ENCODE measurements at places on chromosomes 6 and 20.

DNA sequence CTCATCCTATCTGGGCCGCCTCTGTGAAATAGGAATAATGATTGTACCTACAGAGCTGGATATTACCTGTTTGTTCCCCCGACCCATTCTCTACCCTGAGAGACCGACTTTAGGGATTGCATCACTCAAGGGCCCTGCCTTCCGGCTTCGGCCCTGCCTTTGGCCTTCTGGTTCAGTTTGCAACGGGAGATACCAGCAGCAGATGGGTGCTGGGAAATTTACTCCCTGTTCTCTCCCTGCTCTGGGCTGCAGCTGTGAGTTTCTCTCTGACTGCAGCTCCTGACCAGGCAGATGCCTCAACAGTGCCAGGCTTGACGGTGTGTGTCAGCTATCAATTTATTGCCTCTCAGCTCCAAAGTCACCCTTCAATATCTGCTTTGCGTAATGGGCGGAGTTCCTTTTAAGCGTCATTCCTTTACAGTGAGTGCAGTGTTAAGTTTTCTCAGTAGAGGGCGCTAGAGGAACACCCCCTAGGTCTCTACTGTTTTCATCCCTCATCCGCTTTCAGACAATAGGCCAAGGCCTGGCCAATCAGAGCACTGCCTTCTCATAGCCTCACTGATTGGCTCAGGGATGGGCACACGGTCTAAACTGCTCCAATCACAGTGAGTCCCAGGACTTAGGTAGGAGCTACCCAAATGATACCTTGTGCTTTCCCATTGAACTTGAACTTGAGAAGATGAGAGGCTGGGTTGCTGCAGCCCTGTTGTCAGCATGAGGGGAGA is 30.0 kb downstream of the KCNG1 start:
- DNase-seq = peak; percentile 73

DNA sequence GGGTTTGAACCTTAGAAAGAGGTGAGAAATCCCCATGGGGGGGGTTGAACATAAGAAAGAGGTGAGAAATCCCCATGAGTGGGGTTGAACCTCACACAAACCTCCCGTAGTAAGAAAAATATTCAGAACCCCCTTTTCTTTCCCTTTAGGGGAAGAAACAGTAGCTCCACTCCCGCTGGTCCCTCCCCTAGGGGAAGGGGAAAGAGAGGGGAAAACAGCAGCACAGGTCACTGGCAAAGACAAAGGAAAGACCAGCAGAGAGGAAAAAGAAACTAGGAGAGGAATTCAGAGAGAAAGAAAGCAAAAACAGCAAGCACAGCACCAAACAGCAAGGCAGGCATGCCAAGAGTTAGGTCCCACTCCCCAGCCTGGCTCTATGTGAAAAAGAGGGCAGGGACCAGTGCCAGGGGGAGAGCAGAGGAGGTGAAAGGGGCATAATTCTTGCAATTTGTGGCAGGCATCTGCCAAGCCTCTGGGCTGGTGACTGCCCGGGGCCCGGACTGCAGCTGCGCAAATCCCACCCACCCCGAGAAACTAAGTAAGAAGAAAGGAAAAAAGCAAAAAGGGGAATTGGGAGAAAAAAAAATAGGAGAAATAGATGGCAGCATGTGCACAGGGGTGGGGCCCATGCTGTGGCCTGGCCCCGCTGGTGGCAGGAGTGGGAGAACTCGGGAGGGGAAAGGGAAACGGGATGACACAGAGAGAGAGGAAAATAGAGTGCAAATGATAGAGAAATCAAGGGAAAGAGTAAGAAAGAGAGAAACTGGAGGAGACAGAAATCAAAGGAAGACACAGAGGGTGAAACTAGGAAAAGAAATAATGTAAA is 15.1 kb upstream of the GOPC start:
- no peak for DNase-seq

DNA sequence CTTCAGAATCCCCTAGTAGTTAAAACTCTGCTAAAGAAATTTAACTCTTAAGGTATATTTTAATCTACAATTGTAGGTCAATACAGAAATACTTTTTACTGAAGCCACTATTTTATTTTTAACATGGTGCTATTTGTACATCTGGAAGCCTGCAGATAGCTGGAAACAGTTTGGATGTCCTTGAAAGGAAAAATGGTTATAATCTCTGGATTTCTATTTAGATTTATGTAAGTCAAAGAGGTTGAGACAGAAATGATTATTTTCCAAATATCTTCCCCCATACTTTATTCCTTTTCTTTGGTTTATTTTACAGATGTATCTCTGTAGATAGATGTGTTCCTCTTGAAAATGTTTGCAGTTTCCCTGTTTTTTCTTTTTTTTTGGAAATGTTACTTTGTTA is 1002.2 kb downstream of the KIF16B start:
- DNase-seq = no peak

- DNase-seq = no peak
These were observed 255.9 kb downstream of the ESR1 start for GRCh38 chr6:152063170-152063921.

- no peak for DNase-seq
These were observed 1111.4 kb upstream of the CITED2 start for GRCh38 chr6:140485740-140486449.

GRCh38 chr6:72287801-72288200 is 334.1 kb upstream of the KCNQ5 start:
- no peak for DNase-seq

DNA sequence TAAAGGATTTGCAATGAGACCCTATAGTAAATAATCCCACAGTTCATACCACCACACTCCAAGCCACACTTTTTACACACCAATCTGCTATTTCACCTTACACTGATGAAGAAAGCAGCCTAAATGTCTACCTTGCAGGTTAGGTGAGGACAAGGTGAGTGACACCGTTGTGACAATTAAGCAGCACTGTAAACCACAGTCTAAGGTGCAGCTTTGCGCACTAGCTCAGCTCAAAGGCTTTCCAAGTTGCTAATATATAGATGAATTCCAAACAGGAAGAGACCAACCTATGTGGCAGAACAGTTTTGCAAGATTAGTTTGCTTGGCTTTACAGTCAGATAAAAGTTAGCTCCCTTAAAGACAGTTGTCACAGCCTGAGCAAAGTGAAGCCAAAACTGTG is 429.5 kb upstream of the MARCKS start:
- DNase-seq = no peak

DNA sequence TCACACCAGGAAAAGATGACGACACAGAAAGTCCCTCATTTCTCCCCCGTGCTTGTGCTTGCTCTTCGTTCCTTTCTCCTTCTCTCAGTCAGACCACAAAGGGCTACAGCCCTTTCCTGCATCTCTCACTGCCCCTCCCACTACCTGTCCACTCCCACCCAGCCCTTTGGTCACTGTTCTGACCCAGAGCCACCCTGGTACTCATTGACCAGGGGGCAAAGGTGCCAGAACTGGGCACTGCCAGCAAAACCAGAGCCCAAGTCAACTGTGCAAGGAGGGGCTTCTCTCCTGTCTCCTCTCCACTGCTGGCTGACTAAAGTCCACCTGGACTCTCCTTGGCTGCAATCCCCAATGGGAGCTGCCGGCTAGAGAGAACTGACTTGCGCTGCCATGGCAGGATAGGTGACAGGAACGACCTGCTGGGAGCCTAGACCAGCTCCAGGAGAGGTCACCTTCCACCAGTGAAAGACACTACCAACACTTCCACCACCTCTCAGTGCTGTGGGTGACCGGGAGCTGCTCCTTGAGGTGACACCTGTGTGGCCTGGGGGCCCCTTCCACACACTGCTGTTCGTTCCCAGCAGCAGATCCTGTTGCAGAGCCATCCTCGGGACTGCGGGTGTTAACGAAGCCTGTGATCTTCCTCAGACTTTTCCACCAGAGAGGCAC is 32.8 kb downstream of the KCNK17 start:
- DNase-seq = no peak

GRCh38 chr6:44538807-44539201 is 151.3 kb downstream of the CDC5L start:
- DNase-seq = no peak

All from NCI-H69 (cell line).